ENCODE measurements at places on chromosomes 6 and 20. TPM values are rescaled to one million over a fixed set of nuclear protein-coding genes. Genes with fewer than 3 reads are reported as not detected.

Gene SIRPB1
- total RNA-seq = 5.2 TPM

Gene PDYN
- total RNA-seq = not detected

Gene C6orf132
- total RNA-seq = 0.71 TPM

Gene TBC1D32
- 3.6 TPM for total RNA-seq

Gene PHF20
- total RNA-seq = 49.7 TPM

Gene PRL
- not detected for total RNA-seq

Gene HLA-DQB1
- total RNA-seq = 3.0 TPM

Gene EPHA7
- 94.1 TPM for total RNA-seq

Gene RRAGD
- 19.8 TPM for total RNA-seq

Gene SLC17A9
- total RNA-seq = 2.9 TPM

Gene CRISP2
- not detected for total RNA-seq

DNA sequence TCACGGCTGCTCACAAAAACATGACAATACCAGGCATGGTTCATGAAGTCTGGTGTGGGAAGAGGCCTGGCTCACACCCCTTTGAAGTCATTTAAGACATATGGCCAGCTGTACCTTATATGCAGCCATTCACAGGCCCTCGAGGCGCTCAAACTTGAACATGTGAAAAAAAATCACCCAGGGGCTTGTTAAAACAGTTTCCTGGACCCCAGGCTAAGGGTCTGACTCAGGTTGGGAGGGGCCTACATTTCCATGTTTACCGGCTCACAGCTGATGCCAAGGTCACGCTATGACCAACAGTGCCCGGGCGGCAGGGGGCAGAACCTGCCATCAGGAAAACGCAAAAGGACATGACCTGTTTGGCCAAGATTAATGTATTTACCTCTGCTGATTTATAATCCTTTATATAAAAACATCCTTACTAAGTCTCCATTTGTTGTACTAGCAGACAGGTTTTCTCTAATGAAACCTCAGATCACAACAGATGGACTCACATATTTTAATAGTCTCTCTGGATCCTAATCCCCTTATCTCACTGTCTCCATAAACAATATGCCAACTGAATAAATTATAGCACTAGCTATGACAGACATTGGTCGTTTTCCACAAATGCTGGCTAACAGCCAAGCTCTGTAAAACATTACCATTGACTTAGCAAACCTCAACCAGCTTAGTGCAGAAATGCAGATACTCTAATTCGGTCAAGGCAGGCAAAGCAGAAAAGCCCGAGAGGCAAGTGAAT, 19.9 kb downstream of the EZR start:
- DNase-seq = no peak
- H3K4me1 ChIP-seq = peaks cover 28% of the 10 kb centered on the region
- no peaks in the 10 kb centered on the region for H3K36me3 ChIP-seq
- no peaks in the 10 kb centered on the region for H3K27me3 ChIP-seq

DNA sequence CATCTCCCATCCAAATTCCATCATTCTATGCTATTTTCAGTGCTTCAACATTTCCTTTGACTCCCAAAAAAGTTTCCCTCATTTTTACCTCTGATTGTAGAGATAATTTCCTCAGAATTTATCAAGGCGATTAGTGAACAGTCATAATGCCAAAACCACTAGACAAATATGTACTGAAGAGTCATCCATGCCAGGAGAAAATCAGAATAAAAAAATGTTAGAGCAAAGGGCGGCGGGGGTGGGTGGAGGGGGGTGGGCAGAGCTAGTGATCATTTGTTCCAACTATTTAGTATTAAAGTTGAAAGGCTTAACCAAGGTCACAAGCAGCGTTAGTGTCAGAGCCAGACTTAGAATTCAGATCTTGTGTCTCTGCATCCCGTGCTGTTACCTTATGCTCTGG, 5.3 kb upstream of the ADGRF5 start:
- H3K27ac ChIP-seq = no peak overlapping the region
- no peaks in the 10 kb centered on the region for H3K36me3 ChIP-seq
- no peaks in the 10 kb centered on the region for H3K27me3 ChIP-seq
- DNase-seq = no peak

DNA sequence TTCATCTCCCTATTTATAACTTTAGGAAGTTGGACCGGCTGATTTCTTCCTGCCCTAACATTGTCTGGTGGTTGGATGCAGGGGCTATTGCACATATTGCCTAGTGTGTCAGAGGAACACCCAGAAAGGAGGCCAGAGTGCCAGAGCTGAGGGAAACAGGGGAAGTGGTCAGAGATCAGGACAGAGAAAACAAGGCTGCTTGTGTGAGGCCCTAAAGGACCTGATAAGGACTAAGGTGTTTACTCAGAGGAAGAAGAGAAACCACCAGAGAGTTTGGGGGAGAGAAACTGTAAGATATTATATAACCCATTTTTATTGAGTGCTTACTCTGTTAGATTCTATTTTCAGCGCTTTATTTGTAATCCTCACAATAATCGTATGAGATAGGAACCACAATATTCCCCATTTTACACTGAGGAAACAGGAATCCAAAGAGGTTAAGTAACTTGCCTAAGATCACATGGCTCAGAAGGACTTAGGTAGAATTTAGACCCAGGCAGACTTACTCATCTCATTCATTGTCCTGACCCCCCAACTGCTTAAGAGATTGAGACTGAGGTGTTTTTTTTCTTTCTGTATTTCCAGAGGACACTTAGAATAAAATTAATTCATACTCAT, 54.0 kb upstream of the REV3L start:
- no peaks in the 10 kb centered on the region for H3K36me3 ChIP-seq
- H3K27me3 ChIP-seq = no peaks in the 10 kb centered on the region
- H3K4me3 ChIP-seq = no peak overlapping the region
- peaks cover 31% of the 10 kb centered on the region for H3K4me1 ChIP-seq
- no peak for DNase-seq
- no peak overlapping the region for H3K27ac ChIP-seq

DNA sequence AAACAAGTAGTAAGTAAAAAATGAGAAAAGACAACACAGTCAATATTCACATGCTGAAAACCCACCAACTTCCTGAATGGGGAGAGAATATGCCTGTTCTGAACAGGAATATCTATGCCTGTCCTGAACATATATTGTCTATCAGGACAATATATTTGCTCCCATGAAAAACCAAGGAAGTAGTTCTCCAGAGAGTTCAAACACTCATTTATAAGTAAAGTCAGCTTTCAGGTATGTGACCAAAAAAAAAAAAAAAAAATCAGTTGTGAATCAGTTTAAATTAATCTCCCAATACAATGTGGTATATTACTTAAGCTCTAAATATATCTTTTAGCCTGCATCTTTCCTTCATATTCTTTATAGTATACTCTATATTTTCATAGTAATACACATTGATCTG, 119.5 kb downstream of the MYB start:
- peaks cover 30% of the 10 kb centered on the region for H3K36me3 ChIP-seq
- no peak overlapping the region for H3K4me3 ChIP-seq
- DNase-seq = no peak
- H3K27me3 ChIP-seq = no peaks in the 10 kb centered on the region
- H3K27ac ChIP-seq = no peak overlapping the region

GRCh38 chr20:46323557-46323956, 15.3 kb upstream of the CDH22 start:
- no peaks in the 10 kb centered on the region for H3K36me3 ChIP-seq
- H3K27me3 ChIP-seq = peaks cover 5% of the 10 kb centered on the region

GRCh38 chr20:58647796-58648501, 3.1 kb upstream of the STX16 start:
- H3K36me3 ChIP-seq = no peaks in the 10 kb centered on the region
- H3K4me3 ChIP-seq = no peak overlapping the region
- peak overlapping the region; percentile 96 for H3K27ac ChIP-seq
- peak; percentile 66 for DNase-seq
- H3K4me1 ChIP-seq = peaks cover 56% of the 10 kb centered on the region

- H3K4me3 ChIP-seq = peak overlapping the region; percentile 92
- H3K27ac ChIP-seq = peak overlapping the region; percentile 95
- peaks cover 44% of the 10 kb centered on the region for H3K4me1 ChIP-seq
- peaks cover 7% of the 10 kb centered on the region for H3K36me3 ChIP-seq
These were observed 2.3 kb downstream of the RNF114 start for GRCh38 chr20:49938173-49939163.

GRCh38 chr6:149750136-149750609, 632 bp downstream of the PCMT1 start:
- H3K27ac ChIP-seq = peak overlapping the region; percentile 91
- no peaks in the 10 kb centered on the region for H3K36me3 ChIP-seq
- peak; percentile 76 for DNase-seq
- H3K4me1 ChIP-seq = peaks cover 37% of the 10 kb centered on the region
- peak overlapping the region; percentile 89 for H3K4me3 ChIP-seq

- H3K36me3 ChIP-seq = no peaks in the 10 kb centered on the region
- no peak overlapping the region for H3K27ac ChIP-seq
- no peak overlapping the region for H3K4me3 ChIP-seq
- no peaks in the 10 kb centered on the region for H3K4me1 ChIP-seq
- H3K27me3 ChIP-seq = no peaks in the 10 kb centered on the region
- DNase-seq = no peak
These were observed 112.9 kb upstream of the MLIP start for GRCh38 chr6:53998303-53998702.

- no peaks in the 10 kb centered on the region for H3K4me1 ChIP-seq
- H3K4me3 ChIP-seq = no peak overlapping the region
- no peak for DNase-seq
- no peak overlapping the region for H3K27ac ChIP-seq
These were observed 127.2 kb downstream of the F13A1 start for GRCh38 chr6:6193221-6193745.

DNA sequence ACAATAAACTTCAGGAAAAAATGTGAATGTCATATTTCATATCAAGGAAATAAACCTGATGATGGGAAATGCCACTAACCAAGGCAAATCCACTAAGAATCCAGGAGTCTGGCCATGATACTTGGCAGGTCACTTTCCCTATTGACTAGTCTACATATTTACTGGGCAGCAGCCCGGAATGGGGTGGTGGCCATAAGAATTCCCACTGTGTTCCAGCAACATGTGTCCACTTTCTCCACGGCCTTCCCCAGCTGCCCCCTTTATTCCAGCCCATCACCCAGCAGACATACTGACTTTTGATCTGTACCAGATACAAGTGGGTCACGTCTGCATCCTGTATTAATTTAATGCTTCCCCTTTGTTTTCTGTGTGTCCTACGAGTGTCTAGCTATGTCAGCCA, 234.5 kb upstream of the PRDM1 start:
- no peaks in the 10 kb centered on the region for H3K27me3 ChIP-seq
- no peak for DNase-seq

GRCh38 chr20:46285740-46286139, 22.6 kb downstream of the CDH22 start:
- no peaks in the 10 kb centered on the region for H3K36me3 ChIP-seq
- no peak overlapping the region for H3K4me3 ChIP-seq
- peaks cover 48% of the 10 kb centered on the region for H3K27me3 ChIP-seq

DNA sequence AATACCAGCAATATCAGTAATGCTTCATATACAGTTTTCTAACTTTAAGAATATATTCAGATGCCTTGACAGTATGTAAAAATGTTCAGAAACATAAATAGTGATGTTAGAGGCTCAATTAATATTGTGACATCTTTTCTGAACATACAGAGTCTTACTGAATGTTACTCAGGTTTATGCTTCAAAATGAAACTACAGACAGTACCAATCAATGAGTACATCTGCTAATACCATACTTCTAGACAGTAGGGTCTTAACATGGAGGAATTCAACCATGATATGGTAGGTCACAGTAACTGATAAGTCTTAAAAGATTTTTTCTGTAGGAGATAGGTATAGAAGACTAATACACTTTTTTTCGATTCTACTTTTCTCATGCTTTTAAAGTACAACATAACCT, 8.3 kb downstream of the GCLC start:
- H3K36me3 ChIP-seq = no peaks in the 10 kb centered on the region
- H3K27me3 ChIP-seq = no peaks in the 10 kb centered on the region
- no peak overlapping the region for H3K4me3 ChIP-seq
- DNase-seq = no peak

DNA sequence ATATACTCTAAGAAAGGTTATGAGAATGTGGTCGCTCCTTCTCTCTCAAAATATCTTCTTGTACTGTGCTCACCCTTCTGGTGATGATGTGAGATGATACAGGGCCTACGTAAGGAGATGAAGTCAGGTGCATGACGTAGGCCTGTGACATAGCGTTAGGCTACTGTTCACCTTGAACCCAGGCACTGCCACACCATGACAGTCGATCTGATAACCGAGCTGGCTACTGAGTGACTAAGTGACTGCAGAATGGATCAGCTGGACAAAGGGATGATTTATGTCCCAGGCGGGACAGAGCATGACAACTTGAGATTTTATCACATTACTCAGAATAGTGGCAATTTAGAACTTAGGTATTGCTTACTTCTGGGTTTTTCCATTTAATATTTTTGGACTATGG, 11.2 kb downstream of the SLC24A3 start:
- H3K27me3 ChIP-seq = no peaks in the 10 kb centered on the region
- no peak for DNase-seq
- H3K36me3 ChIP-seq = no peaks in the 10 kb centered on the region
- peaks cover 16% of the 10 kb centered on the region for H3K4me1 ChIP-seq

- DNase-seq = peak; percentile 60
- no peak overlapping the region for H3K27ac ChIP-seq
- H3K36me3 ChIP-seq = no peaks in the 10 kb centered on the region
- H3K27me3 ChIP-seq = no peaks in the 10 kb centered on the region
- H3K4me3 ChIP-seq = no peak overlapping the region
These were observed 225.1 kb downstream of the ERMARD start for GRCh38 chr6:169976301-169977081.

Data from sigmoid colon (tissue), 7 donors.